ENCODE measurements at places on chromosomes 5 and 9.
A peak's percentile ranks its signal among the peaks of the same experiment; 100 is the strongest.

DNA sequence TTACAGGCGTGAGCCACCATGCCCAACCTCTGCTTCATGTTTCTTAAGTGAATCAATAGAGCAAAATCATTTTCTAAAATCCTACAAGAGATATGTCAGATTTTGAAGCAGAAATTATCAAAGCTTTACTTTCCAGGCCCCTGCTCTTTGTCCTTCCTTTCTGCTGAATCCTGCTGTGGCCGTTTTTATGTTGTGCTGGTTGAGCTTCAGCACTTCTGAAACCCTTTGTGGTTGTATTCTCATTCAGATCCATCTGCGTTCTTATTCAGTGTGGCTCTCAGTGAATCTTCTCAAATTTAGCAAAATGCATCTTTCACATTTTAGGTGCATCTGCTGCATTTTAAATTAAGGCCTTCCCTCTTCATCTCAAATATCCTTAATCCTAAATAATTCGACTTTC, 26.0 kb downstream of the JMY start:
- DNase-seq: no peak

- DNase-seq: no peak
Observed at GRCh38 chr5:173778784-173779304, 109.3 kb upstream of the CPEB4 start.

DNA sequence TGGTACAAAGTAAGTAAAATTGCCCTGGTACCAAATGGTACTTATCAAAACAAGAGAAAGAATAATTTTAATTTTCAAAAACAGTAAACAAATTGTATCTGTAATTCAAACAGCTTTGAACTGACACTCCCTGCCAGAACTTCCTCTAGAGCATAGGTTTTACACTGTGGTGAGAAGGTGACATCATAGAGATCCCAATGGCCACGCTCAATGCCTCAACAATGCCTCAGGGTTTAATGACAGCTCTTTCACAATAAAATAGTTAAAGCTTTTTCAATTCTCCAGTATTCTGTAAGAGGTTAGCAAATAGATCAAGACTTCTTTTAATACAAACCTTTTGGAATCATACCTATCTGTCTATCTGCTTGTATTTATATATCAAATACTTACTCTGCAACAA, 437.1 kb downstream of the PRR16 start:
- DNase-seq: no peak

DNA sequence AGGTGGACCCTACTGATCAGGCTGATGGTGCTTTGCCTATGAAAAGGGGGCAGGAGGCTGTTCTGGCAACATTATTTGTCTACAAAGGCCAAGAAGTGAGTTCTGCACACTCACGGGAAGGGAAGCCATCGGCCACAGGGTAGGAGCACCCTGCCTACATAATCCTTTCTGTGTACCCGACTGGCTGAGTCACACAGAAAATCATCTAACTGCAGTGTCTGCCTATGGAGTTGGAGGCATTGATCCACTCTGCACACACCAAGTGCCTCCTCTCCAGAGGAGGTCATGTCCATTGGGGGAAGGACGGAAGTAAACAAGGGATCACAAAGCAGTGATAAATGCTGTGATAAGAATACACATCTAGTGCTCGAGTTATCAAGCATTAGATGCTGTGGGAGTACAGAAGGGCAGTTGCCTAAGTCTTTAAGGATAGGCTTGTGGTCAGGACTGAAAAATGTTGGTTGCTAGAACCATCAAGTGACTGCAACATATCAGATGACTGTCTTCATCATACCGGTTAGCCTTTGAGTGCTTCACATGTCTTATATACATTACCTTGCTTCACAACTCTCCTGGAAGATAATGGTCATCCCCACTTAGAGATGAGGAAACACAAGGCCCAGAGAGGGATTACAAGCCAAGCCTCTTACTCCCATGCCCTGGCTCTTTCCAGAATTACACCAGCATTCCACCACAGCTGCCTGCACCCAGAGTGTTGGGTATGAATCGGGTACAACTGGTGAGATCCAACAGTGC, 1.3 kb upstream of the SLC2A8 start:
- no peak for DNase-seq

- no peak for DNase-seq
Observed at GRCh38 chr9:97970165-97970564, 13.0 kb upstream of the ANP32B start.

GRCh38 chr5:123125962-123126732, 37.1 kb downstream of the PRDM6 start:
- no peak for DNase-seq

- DNase-seq: no peak
Observed at GRCh38 chr9:125963932-125964331, 216.8 kb downstream of the PBX3 start.

DNA sequence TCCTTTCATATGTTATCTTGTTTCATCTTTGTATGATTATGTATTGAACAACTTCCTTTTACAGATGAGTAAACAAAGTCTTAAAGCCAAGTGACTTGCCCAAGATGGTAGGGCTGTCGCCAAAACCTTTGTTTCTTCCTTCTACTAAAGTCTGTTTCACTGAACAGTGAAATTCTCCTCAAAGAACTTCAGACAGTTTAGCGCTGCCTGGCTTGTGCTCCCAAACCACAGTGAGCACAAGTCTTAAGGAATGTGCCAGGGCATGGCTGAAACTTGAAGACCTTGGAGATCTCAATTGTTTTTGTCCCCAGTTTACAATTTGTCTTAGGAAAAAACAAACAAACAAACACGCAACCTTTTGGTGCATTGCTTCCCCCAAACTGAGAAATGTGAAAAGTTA, 273.5 kb downstream of the CRB2 start:
- DNase-seq: no peak

DNA sequence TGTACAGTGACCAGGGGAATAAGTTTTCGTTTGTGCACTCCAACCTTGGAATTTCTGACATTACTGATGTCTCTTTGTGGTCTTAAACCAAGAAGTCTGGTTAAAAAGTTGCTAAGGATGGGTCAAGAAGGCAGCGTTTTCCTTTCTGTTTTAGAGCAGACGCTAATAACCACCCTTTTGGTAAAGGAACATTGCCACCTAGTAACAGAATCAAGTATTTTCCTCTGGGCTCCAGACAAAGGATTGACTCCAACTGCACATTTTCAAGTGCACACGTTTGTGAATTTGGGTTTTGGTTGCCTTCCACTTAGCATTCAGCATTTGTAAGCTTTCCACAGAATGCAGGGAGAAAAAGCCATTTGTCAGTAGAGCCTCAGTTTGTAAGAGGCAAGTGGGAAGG, 22.2 kb upstream of the CEP78 start:
- DNase-seq: no peak

DNA sequence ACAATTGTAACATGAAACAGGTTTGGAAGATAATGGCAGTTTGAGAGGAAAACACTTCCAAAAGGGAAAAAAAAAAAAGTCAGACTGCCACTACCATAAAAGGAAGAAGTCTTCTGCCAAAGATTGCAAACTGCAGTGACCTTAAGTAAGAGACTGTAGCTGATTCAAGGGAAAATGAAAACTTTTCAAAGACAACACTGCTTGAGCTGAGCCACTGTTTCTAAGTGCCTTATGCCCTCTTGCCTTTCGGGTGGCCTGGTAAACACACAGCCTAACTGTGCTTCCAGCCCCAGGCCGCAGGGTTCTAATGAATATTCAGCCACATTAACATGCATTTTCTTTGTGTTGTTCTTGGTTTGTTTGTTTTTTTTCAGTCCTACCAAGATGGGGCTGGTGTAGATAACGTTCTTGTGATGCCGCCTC, 354.6 kb downstream of the BNC2 start:
- no peak for DNase-seq

DNA sequence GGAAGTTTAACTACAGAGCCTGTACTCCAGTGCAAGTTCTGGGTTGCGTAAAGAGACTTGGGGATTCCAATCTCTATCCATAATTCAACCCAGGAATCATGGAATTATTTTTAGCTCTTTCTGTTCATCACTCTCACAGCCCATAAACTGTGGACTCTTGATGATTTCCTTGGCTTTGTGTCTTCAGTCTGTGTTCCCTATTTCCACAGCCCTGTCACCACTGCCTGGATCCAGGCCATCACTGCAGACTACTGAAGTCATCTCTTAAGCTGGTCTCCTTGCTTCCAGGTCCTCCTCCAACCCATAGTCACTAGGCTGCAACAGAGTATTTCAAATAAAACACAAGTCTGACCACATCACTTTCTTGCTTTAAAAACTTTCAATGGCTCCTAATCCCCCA, 211.7 kb downstream of the PLK2 start:
- no peak for DNase-seq

DNA sequence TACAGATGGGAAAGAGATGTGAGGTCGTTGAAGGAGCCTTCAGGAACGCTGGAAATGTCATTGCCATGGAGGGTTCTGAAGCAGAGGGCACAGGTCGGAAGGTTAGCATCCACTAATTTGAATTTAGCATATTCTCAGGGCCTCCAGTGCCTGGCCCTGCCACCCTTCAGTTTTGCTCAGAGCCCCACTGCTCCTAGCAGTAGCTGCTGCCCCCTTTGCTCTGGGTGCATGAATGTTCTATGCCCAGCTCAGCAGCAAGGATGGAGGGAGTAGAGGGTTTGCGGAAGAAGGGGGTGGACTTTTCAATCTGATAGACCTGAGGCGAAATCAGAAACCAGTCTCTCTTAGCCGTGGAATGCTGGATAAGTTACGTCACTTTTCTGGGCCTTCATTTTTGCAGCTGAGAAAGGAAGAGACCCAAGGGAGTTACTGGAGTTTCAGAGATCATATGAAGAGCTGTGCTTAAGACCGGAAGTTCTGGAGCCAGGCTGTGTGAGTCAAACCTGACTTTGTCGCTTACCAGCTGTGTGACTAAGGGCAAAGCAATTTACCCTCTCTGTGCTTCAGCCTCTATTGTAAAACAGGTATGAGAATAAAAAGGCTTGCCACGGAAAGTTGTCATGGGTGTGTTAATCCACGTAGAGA, 133.2 kb upstream of the PANK3 start:
- no peak for DNase-seq

DNA sequence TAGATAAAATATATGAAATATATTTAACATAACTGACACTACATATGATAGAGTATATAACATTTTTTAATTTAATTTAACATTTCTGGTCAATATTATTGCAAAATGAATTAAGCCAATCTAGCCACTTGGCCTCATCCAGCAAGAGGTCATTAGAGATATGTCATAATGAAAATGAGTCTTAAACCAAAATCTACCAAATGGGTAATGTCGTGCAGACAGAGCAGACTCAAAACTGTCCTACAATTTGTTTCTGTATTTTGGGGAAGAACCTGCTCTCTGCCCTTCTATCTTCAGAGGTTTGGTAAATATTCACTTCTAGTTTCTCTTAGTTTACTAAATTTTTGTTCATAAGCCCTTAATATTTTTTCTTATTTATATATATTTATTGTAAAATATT, 61.4 kb downstream of the ARHGEF28 start:
- DNase-seq: no peak

DNA sequence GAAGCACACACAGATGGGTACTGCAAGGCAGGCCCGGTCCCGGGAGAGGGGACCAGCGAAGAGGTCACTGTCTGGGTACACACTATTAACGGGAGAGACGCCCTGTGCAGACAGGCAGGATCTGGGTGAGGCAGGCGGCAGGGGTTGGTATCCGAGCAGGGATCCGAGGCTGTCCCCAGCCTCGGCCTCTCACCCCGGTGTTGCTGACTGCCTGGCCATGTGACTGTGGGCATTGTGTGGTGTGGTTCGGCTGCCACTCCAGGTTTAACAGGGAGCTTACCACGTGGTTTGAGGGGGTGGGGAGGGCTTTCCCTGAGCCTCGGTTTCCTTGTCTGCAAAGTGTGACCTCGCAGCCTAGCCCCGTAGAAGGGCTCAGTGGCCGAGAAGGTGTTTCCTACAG, 11.1 kb upstream of the RALGDS start:
- DNase-seq: no peak

GRCh38 chr9:16223074-16223871, 647.2 kb downstream of the BNC2 start:
- no peak for DNase-seq

DNA sequence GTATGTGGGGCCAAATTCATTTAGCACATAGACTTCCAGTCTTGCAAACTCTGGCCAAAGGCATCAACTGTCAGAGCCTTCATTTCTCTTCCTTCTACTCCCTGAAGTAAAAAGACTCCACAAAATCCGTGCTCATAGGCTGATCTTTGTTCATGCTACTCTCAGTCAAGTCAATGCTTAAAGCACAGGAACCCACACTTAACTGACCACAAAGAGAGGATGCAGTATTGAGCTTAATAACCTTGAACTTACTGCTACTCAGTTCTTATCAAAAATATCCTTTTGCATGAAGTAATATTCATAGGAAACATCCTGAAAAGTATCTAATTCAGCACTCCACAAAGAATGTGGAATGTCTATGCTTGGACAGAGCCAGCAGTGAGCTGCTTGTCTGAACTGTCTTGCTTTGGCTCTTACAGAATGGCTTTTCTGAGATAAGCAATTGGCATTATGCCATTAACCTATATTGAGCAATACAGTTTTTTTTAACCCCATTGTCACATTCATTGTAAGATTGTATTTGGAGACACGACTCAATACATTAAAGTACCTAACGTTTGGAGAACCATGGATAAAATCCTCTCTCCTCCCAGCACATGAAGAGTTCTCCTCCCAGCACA, 21.7 kb downstream of the LPAR1 start:
- no peak for DNase-seq

- peak; percentile 25 for DNase-seq
Observed at GRCh38 chr9:133609311-133610098, at the start of gene FAM163B. Gene FAM163B (minus strand): TSS chr9:133609389. CDS start chr9:133580223, 29,166 bp downstream.

- DNase-seq: no peak
Observed at GRCh38 chr9:35515766-35516165, 25.9 kb downstream of the RUSC2 start.

GRCh38 chr9:26975728-26976707, 19.8 kb downstream of the IFT74 start:
- no peak for DNase-seq

GRCh38 chr5:139222346-139222745, 24.2 kb upstream of the SIL1 start:
- no peak for DNase-seq

DNA sequence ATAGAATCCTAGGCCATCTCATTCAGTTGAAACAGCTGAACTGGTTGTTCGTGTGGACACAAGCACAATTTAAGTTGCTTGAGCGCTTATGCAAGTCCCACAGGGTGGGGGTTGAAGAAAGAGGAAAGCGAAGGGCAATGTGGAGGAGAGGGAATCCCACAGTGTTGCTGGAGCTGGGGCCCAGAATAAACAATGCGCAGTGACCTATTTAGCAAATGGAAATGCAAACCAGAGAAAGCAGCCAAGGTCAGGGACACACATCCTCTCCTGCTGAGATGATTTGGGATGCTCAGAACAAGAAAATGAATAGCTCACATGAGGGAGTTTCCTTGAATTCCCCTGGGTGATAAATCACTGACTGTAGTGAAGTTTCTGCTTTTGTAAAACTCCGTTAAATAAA, 838.3 kb downstream of the TLE4 start:
- DNase-seq: no peak

GRCh38 chr5:26669523-26669922, 368.9 kb downstream of the CDH9 start:
- DNase-seq: no peak

- no peak for DNase-seq
Observed at GRCh38 chr9:101242651-101243050, 142.2 kb downstream of the BAAT start.

DNA sequence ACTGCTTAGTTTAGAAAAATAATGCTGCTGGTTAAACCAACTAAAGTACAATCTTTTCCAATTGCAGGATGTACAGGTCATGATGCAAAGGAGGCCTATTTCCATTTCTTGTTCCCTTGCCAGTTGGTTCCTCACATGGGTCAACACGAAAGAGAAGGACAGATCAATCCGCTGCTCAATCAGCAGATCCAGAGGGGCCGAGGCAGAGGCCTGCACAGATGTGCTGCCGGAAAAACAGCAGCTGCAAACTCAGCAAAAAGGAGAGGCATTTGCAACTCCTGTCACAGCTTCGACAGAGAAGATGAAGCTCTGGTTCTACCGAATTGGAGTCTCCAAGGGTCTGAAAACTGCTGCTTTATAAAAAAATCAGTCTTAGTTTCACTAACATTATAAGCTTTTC, 69.8 kb downstream of the NIPSNAP3B start:
- no peak for DNase-seq
